ENCODE measurements at places on chromosomes 11 and 22.

DNA sequence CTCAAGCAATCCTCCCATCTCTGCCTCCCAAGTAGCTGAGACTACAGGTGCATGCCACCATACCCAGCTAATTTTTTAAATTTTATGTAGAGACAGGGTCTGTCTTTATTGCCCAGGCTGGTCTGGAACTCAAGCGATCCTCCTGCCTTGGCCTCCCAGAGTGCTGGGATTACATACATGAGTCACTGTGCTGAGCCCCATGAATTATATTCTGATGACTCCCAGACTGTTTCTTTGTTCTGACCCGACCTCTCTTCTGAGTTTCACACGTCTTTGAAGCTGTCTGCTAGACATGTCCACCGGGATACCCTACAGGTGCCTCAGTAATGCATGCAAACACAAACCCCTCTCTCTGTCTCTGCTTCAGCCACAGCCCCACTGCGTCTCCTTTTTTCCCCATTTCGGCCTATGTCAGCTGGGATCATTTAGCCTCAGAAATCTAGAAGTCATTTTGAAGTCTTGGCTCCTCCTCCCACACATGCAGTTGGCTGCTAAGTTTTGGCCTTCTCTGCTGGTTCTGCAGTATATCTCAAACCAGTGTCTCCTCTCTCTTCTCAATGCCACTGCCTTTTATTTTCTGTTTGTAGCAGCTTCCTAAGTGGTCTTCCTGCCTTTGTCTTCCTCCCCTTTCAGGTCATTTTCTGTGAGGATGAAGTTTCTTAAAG lies 4.8 kb downstream of the VPS26B start:
- H3K4me1 ChIP-seq: peaks cover 4% of the 10 kb centered on the region
- H3K36me3 ChIP-seq: no peaks in the 10 kb centered on the region
- no peak for DNase-seq
- H3K27ac ChIP-seq: no peak overlapping the region
- no peak overlapping the region for H3K4me3 ChIP-seq
- no peaks in the 10 kb centered on the region for H3K27me3 ChIP-seq

DNA sequence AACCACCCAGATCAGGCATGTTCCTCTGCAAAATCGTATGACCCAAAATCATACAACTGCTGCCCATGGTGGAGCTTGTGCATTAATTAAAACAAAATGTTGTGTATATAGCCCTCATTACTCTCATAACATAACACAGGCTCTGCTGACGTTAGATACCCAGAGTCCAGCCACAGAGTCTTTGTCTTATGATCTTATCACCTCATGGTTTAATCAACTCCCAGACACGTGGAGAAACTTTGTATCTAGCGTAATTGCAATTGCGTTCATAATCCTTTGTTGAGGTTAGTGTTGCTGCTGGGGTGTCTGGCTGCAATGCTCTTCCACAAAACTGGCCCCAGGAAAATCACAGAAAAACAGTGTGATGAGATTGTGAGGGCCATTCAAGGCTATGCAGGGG lies 5.0 kb upstream of the APOL1 start:
- H3K4me1 ChIP-seq: no peaks in the 10 kb centered on the region
- no peak for DNase-seq
- no peak overlapping the region for H3K4me3 ChIP-seq
- H3K27me3 ChIP-seq: no peaks in the 10 kb centered on the region
- no peaks in the 10 kb centered on the region for H3K36me3 ChIP-seq
- H3K27ac ChIP-seq: no peak overlapping the region

- H3K27ac ChIP-seq: peak overlapping the region; percentile 100
- peak overlapping the region; percentile 12 for H3K4me3 ChIP-seq
- no peaks in the 10 kb centered on the region for H3K36me3 ChIP-seq
- DNase-seq: peak; percentile 99
- peaks cover 46% of the 10 kb centered on the region for H3K4me1 ChIP-seq
- H3K27me3 ChIP-seq: no peaks in the 10 kb centered on the region
Observed at GRCh38 chr11:12086271-12087074, 23.9 kb upstream of the MICAL2 start.

DNA sequence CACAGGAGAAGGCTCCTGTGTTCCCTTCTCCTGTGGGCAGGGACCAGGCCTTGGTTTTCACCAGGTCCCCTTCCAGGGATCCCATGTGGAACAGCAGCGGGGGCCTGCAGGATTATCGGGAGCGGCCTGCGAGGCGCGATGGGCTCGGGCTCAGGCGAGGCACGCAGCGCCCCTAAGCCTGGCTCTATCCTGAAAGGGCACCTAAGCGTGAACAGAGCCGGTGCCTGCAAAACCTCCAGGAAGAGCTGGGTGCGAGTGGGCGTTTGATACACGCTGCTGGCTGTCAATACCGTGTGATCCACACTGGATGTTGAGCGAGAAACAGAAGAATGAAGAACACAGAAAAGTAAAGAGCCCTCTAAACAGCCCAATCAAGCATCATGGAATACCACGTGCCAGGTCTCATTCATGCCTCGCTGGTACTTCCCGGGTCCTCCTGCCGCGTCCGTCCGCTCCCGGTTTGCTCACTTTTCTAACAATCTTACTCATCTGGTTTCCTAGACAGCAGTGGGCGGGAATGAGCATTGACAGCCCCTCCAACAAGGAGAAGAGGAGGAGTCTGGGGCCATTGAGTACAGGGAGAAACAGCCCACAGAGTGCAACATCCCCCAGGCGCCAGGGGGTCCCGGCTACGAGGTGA lies 12.5 kb downstream of the OSBPL5 start:
- peak overlapping the region; percentile 90 for H3K27ac ChIP-seq
- peaks cover 40% of the 10 kb centered on the region for H3K4me1 ChIP-seq
- H3K4me3 ChIP-seq: no peak overlapping the region
- DNase-seq: no peak
- no peaks in the 10 kb centered on the region for H3K27me3 ChIP-seq

DNA sequence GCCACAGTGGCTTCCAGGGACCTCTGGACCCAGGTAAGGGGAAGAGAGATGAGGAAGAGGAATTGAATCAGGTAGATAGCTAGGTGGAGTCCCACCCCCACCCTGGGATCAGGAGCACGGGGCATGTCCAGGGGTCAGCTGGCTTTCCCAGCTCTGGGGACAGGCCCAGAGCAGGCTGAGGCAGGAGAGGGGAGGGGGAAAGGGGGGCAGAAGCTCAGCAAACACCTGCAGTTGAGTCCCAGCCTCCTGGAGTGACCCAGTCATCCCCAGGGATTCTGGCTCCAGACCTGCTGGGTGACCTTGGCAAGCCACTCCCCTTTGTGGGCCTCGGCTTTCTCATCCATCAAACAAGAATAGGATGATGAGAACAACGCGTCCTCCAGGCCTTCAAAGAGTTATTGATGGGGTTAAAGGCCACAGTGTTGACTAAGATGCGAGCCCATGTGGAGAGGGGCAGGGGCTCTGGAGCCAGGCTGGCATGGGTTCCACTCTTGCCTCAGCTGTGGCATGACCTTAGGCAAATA lies 16.0 kb downstream of the STARD10 start:
- peaks cover 3% of the 10 kb centered on the region for H3K27me3 ChIP-seq
- H3K4me3 ChIP-seq: no peak overlapping the region
- no peaks in the 10 kb centered on the region for H3K36me3 ChIP-seq
- peaks cover 11% of the 10 kb centered on the region for H3K4me1 ChIP-seq
- H3K27ac ChIP-seq: no peak overlapping the region

DNA sequence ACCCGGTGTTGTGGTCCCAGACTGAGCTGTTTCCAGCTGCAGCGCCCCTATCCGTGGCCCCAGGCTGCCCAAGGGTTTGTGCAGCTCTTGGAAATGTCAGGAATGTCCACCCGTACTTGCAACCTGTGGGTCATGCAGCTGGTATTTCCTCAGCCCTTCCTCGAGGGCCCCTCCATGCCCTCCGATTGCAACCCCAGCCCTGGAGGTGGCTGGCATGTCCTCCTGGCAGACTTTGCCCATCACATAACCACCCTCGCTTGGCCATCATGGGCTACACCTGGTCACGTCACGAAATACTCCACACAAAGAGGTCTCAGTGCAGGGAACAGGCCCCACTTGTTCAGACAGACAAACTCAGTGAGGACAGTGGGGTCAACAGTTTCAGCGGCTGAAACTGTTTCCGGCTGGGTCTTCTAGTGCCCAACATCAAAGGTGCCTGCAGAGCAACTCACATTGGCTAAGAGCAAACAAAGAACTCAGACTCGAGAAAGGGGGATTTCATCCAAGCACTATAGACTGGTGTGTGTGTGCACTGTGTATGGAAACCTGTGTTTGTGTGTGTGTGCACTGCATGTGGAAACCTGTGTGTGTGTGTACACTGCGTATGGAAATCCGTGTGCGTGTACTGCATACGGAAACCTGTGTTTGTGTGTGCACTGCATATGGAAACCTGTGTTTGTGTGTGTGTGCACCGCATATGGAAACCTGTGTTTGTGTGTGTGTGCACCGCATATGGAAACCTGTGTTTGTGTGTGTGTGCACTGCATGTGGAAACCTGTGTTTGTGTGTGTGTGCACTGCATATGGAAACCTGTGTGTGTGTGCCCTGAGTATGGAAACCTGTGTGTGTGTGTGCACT lies 72.8 kb upstream of the CCND1 start:
- no peak overlapping the region for H3K4me3 ChIP-seq
- H3K27ac ChIP-seq: no peak overlapping the region
- H3K4me1 ChIP-seq: no peaks in the 10 kb centered on the region

DNA sequence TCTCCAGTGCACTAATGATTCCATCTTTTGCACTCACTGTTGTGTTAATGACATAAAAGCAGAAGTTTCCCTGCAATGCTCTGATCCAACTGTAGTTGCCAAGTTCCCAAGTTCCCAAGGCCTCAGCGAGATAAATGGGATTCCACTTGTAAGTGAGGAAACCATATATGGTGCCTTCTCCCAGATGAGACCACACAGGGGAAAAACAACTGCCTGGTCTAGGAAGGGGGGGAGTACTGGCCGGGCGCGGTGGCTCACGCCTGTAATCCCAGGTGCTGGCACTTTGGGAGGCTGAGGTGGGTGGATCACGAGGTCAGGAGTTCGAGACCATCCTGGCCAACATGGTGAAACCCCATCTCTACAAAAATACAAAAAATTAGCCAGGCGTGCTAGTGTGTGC lies 23.3 kb upstream of the RELA start:
- no peak overlapping the region for H3K27ac ChIP-seq
- peak; percentile 9 for DNase-seq
- H3K4me3 ChIP-seq: no peak overlapping the region
- no peaks in the 10 kb centered on the region for H3K36me3 ChIP-seq
- H3K4me1 ChIP-seq: no peaks in the 10 kb centered on the region

DNA sequence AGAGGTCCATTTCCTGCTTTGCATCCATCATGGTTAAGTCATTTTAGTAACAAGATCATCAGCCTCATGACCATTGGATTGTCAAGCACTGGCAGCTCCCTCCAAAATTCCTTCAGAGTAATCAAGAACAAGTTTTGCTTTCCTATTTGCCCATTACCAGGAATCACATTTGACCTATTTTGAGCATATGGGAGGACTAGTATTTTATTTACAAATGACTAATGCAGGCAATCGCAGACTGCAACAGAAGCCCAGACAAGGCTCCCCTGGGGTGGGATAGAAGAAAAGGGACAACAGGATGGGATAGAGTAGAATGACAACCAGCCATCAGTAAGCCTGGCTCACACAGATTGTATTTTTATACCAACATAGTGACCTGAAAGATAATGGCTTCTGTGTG lies 9.1 kb downstream of the MMP10 start:
- no peaks in the 10 kb centered on the region for H3K36me3 ChIP-seq
- no peak overlapping the region for H3K4me3 ChIP-seq
- H3K27ac ChIP-seq: no peak overlapping the region

DNA sequence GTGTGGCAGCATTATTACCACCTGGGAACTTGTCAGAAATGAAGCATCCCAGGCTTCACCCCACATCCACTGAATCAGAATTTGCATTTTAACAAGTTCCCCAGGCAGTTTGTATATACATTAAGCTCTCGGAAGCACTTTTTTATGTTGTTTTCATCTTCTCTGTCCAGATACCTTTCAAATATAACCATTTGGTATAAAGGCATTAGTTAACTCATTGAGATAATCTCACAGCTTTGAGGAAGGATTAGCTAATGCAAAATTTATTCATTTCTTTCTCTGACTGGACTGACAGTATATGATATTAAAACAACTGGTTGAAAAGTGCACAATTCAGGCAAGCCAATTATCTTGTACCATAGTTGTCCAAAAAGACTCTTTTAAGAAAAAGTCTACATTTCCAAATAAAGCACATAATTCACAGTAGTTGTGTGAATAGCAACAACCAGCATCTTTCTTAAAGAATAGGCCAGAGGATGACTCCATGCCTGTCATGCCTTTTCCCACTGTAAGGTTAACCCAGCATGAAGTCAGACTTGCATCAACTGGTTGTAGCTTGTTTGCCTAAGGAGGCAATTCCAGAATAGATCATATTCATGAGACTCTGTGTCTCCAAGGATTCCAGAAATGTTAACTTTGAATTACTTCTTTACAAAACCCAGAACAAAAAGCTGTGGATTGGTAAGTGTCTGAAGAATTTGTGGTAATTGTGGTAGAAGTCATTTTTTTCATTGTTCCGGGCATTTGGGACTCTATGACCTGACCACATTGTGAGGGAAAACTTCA lies 254.3 kb upstream of the SESN3 start:
- DNase-seq: peak; percentile 89
- H3K27me3 ChIP-seq: no peaks in the 10 kb centered on the region
- no peak overlapping the region for H3K4me3 ChIP-seq
- no peaks in the 10 kb centered on the region for H3K4me1 ChIP-seq

GRCh38 chr11:114785820-114786219 lies 107.5 kb downstream of the NXPE2 start:
- H3K27me3 ChIP-seq: no peaks in the 10 kb centered on the region
- H3K4me3 ChIP-seq: no peak overlapping the region
- H3K36me3 ChIP-seq: no peaks in the 10 kb centered on the region
- H3K27ac ChIP-seq: no peak overlapping the region
- DNase-seq: no peak

DNA sequence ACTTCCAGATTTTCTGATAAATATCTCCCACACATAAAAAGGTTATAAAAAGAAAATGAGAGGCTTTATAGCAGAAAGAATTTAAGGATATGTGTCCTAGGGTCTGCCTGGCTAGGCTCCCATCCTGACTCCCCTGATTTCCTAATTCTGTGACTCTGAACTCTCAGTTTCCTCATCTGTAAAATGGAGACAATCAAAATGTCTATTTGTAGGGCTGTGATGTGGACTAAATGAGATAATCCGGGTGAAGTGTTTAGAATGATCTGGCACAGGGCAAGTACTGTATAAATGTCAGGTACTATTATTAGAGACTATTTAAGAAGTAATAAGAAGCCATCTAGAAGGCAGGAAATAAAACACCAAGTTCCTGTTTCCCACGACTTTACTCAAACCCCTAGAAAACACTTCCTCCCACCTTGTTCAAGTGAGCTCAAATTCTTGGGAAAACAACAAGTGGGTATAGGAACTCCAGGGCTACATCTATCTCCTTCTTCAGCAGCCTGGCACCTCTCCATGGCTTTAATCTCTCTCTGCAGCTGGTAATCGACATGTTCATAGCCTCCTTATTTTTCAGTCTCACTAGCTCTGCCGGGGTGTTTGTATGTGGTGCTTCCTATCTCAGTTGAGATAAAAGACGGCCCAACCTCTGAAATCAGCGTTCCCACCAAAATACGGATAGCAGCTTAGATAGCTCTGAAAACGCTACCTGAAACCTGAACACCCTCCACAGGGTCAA lies 6.7 kb downstream of the ASCC2 start:
- H3K4me3 ChIP-seq: no peak overlapping the region
- no peaks in the 10 kb centered on the region for H3K27me3 ChIP-seq
- peaks cover 3% of the 10 kb centered on the region for H3K36me3 ChIP-seq

Measured in fibroblast of lung (primary cell).